ENCODE measurements at places on chromosomes 3 and 15. TPM values are rescaled to one million over a fixed set of nuclear protein-coding genes. Genes with fewer than 3 reads are reported as not detected.

DNA sequence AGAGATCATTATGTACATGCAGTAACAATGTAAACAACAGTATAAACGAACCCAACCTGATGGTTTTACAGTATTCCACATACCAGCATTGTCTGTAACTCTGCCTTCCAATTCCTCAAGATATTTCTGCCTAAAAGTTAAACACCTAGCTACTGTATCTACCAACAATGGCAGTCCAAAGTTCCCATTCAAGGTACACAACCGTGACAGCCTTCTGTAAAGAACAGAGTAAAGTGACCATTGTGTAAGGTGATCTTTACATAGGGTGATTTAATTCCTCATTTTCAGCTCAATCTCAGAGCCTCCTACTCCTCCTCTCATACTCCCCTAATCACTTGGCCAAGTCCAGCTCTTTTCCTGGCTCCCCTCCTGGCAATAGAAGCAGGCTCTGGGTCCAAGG is 10.4 kb downstream of the SECISBP2L start:
- DNase-seq, result no peak

GRCh38 chr15:100808691-100809090 is 70.9 kb upstream of the ALDH1A3 start:
- no peak for DNase-seq

GRCh38 chr3:186209810-186210752 is 101.2 kb upstream of the ETV5 start:
- DNase-seq, result peak; percentile 66

- no peak for DNase-seq
These were observed 15.3 kb downstream of the NR2F2 start for GRCh38 chr15:96345560-96346399.

The KBTBD13 gene
- total RNA-seq, result 0.11 TPM

GRCh38 chr3:14133188-14133800 is 8.4 kb downstream of the TMEM43 start:
- DNase-seq, result no peak

GRCh38 chr15:29873264-29873663 is 51.0 kb upstream of the TJP1 start:
- no peak for DNase-seq

GRCh38 chr15:65400760-65401610 is 21.8 kb downstream of the IGDCC4 start:
- peak; percentile 87 for DNase-seq

DNA sequence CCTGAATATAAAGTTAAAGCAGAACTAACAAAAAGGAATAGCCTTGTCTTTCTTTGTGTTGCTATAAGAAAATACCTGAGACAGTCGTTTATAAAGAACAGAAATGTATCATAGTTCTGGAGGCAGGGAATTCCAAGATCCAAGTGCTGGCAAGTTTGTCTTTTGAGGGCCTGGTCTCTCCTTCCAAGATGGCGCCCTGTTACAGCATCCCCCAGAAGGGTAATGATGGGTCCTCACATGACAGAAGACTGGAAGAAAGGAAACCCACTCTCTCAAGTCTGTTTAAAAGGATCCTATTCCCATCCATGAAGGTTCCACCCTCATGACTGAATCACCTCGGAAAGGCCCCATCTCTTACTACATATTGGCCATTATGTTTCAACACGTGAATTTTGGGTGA is 435.1 kb downstream of the MAGI1 start:
- no peak for DNase-seq

DNA sequence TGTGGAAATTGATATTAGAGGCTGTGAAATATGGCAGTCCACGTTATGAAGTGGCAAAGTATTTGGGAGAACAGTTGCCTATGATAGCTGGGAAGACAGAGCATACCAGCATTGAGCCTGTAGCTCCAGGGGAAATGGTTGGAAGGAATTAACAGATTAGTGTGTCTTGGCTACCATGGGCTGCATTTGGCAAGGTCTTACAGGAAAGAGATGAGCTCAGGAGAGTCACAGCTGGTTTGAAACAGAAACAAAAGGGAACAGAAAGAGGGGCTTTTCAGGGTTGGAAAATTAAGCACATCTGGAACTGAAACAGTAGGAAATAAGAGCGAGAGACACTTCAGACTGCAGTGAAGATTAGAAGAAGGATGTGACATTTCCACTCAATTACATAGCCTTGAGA is 141.7 kb downstream of the FBLN2 start:
- no peak for DNase-seq
